ENCODE measurements at places on chromosomes 13 and 19.
A peak's percentile ranks its signal among the peaks of the same experiment; 100 is the strongest.

DNA sequence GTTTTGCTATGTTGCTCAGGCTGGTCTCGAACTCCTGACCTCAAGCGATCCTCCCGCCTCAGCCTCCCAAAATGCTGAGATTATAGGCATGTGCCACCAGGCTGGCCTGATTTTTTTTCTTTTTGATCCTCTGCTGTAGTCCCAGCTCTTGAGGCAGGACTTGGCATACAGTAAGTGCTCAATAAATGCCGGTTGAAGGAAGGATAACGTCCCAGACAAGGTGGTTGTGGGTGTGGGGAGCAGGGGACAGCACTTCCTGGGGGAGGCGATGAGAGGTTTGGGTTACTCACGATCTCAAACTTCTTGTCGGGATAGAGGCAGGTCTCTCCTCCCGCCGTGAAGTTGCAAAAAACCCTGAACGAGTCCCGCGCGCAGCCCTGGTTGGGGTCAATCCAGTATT lies 29.7 kb upstream of the OLFM2 start:
- DNase-seq, result no peak

DNA sequence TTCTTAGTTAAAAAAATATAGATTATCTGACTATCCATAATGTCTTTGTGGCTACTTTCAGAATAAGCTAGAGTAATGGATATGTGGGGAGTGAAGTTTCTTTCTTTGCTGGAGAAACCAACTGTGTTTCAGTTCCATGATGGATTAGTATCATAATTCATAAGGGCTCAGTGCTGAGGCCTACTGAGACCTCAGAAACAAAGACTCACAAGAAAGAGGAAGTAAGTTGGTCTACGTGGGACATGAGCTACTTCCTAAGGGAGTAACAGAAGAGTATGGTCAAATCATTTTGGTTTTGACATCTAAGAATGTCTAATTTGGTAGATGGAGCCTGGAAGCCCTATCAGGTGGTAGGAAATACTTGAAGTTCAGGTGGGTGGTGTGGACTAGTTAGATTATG lies 99.0 kb upstream of the HTR2A start:
- no peak for DNase-seq

DNA sequence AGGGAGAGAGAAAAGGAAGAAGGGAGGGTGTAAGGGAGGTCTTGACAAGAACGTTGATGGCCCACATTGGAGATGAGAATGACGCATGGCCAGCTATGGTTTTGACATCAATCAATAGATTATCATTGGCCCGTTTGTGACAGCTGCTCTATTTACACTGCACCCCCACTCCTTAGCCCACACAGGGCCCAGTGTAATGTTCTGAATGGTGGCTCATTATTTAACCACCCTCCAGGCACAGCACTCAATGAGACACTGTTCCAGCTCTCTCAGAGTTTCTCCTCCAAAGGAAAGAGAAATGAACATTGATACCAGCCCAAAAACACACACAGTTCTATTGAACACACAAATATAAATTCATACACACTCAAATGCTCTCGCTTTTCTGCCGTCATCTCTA lies 173.0 kb upstream of the IPO5 start:
- no peak for DNase-seq

GRCh38 chr13:51006067-51006845 lies 96.7 kb downstream of the RNASEH2B start:
- DNase-seq, result no peak

DNA sequence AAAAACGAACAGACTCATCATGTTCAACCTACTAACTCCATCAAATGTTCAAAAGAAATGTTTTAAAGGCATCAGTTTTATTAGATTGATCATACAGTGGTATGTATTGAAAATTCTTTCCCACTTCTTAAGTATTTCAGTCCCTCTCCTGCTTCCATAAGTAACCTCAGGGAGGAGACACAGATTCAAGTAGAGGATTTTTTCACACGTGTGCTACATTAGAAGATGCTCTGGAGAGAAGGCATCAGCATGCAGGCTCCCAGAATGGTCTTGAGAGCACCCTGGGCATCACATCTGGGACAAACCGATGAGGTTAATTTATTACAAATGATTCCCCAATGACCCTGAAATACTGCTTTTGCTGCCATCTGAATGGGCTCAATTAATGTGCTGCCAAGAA lies 3.6 kb downstream of the GPR12 start:
- no peak for DNase-seq

DNA sequence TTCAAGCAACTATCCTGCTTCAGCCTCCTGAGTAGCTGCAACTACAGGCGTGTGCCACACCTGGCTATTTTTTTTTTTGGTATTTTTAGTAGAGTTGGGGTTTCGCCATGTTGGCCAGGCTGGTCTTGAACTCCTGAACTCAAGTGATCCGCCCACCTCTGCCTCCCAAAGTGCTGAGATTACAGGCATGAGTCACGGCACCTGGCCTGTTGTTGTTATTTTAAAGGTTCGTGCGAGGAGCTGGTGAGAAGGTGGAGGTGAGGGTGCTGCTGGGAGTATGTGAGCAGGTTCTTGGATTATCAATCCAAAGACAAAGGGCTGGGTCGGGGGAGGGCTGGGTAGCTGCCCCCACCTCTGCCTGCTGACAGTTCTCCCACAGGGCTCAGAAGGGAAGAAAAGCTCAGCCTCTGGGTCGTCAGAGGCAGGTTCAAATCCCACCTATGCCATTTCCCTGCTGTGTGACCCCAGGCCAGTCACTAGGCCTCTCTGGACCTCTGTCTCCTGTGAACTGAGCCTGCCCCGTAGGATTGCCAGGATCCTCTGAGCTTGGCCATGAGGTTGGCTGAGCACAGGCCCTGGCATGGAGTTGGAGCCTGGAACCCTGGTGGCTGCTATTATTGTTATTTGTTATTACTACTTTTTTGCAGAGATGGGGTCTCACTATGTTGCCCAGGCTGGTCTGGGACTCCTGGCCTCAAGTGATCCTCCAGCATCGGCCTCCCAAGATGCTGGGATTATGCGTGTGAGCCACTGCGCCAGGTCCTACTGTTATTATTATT lies 1.5 kb downstream of the CKM start:
- DNase-seq, result no peak

DNA sequence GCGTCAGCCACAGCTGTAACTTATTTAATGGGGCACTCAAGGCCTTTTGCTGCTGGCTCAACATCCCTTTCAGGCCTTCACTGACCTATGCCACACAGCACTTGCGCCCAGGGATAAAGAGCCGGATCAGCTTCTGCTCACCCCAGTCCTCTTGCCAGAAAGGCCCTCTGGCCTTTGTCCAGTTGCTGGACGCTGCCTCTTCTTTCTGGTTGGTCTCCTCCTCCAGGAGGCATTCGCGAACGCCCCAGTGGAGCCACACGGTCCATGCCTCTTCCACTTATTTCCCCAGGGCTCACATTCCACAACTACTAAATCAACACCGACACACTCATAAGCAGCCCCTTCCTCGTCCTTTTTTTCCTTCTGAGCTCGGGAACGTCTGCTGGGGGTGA lies 3.7 kb upstream of the ZNF329 start:
- peak; percentile 3 for DNase-seq

DNA sequence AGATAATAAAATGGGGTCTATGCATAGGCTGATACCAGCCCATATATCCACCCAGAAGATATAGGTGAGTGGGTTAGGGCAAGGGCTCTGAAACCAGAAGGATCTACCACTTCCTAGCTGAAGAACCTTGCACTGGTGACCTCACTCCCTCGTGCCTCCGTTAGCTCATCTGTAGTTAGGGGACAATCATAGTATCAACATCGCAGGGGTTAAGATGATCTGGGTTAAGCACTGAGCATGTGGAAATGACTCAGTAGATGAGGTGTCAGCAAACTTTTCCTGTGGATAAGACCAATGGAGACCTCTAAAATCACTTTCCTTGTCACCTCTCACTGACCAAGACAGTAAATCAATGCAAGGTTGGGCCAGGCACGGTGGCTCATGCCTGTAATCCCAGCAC lies 30.5 kb downstream of the TNFSF14 start:
- no peak for DNase-seq

- no peak for DNase-seq
Measured at GRCh38 chr13:110238818-110239195, 68.2 kb downstream of the COL4A1 start.

GRCh38 chr13:59211606-59212005 lies 952.1 kb downstream of the DIAPH3 start:
- DNase-seq, result no peak

GRCh38 chr19:1668486-1669270 lies 16.3 kb upstream of the TCF3 start:
- no peak for DNase-seq

DNA sequence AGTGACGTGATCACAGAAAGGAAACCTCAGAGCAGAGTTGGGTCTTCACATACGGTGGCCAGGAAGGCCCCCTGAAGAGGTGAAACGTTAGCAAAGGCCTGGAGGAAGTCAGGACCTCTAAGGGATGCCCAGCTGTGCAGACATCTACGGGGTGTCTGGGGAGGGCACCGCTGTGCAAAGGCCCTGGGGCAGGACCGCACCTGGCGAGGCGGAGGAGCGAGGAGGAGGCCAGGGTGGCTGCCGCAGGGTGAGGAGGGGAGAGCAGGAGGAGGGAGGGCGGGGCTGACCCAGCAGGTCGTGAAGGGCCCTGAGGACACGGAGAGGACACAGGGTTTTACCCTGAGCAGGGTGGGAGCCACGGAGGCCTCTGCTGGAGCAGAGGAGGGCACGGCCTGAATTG lies 11.8 kb upstream of the MADCAM1 start:
- no peak for DNase-seq

- no peak for DNase-seq
Measured at GRCh38 chr19:47779524-47780214, 1.2 kb downstream of the SELENOW start.

DNA sequence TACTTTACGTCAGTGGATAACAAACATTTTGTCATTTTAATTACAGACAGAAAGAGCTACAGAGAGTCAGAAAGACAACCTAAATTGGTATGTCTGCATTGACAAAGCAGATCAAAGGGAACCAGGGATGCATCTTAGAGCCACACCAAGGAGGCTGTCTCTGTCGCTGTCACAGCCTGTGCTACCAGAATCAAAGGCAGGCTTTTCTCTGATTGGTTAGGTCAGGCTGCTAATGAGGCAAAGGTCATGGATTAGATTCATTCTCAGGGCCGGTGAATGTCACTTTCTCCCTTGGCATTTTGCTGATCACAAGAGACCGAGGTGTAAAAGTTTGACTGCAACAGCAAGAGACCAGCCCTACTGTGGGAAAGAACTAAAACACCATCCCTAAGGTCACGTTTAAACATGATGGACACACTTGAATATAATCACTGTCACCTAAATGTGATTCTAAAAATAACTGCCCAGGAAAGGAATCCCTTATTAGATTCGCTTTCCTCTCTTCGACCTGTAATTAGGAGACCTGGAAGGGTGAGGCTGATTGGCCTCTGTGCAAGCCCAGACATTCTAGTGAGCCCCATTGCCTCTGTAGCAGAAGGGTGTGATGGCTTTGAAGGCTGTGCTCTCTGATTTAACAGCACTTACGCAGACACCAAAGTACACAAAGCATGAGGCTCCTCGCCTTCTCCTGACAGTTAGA lies 314.4 kb upstream of the NBEA start:
- DNase-seq, result no peak

DNA sequence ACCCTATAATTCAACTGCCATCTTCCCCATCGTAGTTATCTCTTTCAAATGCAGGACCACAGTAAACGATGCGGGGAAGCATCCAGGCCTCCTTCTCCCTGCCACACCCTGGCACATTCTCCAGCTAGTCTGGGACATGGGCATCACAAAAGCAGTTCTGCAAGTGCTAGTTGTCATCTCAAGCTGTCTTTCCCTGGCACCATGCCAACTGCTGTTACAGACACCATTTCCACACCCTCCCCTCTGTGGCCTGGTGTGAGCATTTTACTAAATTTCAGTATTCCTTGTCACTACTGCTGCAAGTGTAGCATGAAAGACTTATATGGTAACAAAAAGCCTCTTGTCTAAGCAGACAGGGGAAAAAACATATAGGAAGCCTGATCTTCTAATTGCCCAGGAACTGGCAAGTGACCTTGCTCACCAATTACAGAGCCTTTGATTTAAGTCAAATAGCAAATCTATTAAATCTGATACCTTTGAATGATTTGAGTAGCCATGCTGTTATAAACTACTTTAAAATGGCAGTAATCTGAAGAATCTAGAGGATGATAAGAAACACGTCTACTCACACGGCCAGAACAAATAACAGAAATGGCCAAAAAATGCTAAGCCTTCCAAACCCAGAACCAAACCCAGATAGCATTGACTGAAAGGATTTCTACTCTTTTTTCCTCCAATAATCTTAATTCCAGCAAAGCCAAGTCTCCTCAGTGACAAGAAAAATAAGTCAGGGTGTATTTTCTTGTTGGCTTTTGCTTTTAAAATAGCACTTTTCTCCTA lies 179.0 kb downstream of the NUFIP1 start:
- no peak for DNase-seq

- DNase-seq, result no peak
Measured at GRCh38 chr19:5553892-5554291, 13.9 kb downstream of the TINCR start.

DNA sequence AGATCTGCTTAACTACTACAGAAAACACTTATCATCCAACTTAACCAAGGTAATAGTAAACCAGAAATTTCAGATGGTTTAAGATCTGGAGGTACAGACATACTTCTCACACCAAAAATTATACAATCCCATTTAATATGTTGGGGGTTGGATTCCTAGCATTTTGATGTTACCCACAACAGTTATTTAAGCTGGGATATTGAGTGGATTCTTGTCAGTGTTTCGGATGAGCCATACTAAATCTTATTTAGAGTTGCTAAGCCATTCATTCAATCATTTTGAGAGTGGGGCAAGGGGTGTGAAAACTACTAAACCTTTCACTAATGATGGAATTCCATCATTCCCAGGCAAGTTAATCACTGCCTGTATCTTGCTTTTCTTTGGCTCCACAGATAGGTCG lies 40.6 kb downstream of the KATNAL1 start:
- no peak for DNase-seq

GRCh38 chr19:16051254-16052025 lies 24.9 kb upstream of the TPM4 start:
- peak; percentile 43 for DNase-seq

GRCh38 chr19:32181216-32181920 lies 164.0 kb upstream of the ZNF507 start:
- DNase-seq, result no peak

DNA sequence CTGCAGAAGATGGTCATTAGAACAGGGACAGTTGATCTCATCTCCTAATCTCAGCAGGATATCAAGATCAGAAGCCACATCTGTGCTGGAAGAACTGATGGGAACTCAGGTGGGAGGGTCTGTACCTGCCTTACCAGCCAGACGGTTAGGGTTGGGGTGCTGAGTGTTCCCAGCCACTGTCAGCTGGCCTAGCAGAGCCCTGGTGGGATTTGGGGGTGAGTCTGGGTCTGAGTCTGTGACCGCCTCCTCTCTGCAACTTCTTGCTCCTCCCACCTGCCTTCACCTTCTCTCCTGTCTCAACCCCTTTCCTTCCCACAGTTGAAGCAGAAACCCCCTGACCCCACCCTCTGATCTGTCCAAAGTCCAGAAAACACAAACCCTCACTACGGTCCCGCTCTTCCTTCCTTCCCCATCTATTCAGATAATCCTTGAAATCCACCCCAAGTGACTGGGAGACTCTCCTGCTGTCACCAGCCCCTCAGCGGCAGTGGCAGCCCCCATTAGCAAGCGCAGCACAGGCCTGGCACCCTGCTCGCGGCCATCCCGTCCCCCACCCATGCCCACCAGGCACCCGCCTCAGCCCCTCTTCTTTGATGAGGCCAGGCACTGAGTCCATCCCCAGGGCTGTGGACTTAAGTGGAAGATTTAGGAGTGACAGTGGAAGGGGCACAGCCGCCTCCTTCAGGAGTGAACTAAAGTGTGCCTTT lies 91.9 kb upstream of the GPR183 start:
- DNase-seq, result no peak

- DNase-seq, result no peak
Measured at GRCh38 chr13:102033857-102034331, 368.0 kb downstream of the FGF14 start.

GRCh38 chr19:15330801-15331418 lies 1.4 kb downstream of the BRD4 start:
- DNase-seq, result no peak
